SHP77 treated with DMSO at 0.1 percent for 48 hours (cell line): ENCODE measurements at places on chromosomes 4 and X.

- no peak for DNase-seq
Observed at GRCh38 chrX:80316526-80316925, 103.7 kb upstream of the TENT5D start.

DNA sequence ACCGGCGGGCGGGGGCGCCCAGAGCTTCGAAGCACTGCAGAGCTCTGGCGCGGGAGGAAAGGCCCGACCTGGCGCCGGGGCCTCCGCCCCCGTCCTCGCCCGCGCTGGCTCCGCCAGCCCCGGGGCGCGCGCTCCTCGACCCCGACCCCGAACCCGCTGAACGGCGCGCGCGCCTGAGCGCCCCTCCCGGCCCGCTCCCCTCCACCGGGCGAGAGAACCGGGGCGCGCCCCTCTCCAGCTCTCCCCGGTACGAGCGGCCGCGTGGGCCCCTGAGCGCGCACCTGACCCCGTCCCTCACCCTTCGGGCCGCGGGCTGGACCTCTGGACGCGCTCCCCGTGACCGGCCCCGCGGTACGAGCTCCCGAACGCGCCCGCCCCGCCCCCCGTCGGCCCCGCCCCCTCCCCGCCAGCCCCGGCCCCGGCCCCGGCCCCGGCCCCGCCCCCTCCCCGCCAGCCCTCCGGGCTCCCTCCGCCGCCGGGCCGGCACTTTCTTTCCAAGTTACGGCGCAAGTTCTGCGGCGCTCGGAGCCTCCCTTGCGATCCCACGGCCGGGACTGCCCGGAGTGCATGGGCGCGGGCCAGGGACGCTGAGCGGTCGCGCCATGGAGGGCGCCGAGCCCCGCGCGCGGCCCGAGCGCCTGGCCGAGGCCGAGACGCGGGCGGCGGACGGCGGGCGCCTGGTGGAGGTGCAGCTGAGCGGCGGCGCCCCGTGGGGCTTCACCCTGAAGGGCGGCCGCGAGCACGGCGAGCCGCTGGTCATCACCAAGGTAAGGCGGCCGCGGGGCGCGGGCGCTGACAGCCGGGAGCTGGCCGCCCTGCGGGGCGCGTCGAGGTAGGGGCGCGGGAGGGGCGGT lies at the start of gene SHROOM2:
TSS of gene SHROOM2 (plus strand) at position 486 of the 854 bp plus-strand sequence. CDS start at position 603, 117 bp downstream.
- DNase-seq = no peak

DNA sequence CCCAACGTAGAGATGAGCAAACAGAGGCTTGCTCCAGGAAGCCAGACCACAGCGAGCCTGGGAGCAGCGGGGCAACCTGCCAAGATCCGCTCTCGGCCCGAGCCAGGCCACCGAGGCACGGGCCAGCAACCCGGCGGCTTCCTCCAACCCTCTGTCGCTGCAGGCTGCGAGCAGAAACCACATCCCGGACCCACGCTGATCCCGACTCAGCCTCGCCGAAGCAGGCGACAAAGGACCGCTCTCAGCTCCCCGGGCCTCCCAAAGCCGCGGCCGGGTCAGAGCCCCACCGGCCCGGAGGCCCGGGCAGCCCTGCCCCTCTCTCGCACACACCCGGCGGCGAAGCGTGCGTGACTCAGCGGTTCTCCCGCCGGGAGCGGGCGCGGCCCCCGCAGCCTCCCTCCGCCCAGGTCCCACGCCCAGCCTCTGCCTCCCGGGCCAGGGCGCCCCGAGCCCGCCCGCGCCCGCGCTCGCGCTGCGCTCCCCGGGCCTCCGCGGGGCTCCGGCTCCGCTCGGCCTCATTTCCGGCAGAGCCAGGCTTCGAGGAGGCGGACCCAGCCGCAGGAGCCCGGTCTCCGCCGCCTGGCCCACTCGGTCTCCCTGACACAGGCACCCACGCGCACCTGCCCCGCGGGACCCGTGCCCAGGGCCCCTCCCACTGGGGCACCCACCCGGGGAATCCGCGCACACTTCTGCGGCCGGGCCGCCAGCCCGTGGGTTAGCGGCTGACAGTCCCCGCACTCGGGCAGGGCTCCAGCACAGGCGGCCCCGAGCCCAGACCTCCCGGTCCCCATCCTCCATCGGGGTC lies 1.7 kb downstream of the PPP2R2C start:
- no peak for DNase-seq

GRCh38 chrX:29318012-29318411 lies 730.8 kb downstream of the IL1RAPL1 start:
- DNase-seq = no peak

DNA sequence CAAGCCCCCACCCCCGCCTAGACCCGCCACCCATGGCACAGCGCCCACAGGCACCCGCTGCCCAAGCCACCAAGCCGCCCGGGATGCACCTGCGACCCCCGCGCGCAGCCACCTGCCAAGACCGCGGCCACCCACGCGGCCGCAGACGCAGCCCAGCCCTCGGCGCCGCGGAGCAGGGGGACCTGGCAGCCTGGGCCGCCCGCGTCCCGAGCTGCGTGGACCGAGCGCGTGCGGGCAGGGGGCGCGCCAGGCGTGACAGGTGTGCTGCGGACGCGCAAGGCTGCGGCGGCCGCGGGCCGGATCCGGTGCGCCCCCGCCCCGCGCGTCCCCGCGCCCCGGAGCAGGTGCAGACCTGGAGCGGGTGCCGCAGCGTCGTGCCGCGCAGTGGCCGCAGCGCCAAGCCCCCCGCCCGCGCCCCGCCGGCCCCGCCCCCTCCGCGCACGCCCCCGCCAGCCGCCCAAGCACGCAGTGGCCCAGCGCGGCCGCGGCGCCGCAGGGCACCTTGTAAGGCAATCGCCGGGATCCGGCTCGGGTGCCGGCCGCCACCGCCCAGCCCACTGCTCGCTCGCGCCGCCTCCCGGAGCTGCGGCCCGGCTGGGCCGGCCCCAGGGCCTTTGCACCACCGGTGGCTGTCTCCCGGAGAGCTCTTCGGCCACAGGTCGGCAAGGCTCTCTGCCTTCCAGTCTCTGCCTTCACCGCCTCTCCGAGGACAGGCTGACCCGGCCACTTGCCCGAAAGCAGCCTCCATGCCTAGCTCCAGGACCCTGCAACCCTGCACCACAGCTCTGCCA lies at the start of gene PNCK:
TSS of gene PNCK (minus strand) at position 386 of the 791 bp plus-strand sequence. CDS start 737 bp downstream, outside the sequence.
- no peak for DNase-seq

DNA sequence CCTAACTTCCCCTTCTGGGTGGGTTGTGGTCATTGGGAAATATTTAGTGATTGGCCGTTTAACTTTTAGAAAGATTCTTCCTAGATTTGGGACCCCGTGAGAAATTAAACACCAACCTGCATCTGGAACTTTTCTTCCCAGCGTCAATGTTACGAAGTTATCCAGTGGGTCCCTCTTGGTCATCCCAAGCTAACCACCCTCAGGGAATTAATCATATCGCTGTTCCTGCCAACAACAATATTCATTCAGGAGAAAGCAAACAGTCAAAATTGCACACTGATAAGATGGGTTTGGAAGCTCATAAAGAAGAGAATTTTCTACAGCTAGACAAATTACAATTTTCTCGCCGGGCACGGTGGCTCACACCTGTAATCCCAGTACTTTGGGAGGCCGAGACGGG lies 121.2 kb upstream of the STX18 start:
- DNase-seq = no peak

- DNase-seq = no peak
Observed at GRCh38 chr4:145734576-145735346, 54.8 kb downstream of the C4orf51 start.

DNA sequence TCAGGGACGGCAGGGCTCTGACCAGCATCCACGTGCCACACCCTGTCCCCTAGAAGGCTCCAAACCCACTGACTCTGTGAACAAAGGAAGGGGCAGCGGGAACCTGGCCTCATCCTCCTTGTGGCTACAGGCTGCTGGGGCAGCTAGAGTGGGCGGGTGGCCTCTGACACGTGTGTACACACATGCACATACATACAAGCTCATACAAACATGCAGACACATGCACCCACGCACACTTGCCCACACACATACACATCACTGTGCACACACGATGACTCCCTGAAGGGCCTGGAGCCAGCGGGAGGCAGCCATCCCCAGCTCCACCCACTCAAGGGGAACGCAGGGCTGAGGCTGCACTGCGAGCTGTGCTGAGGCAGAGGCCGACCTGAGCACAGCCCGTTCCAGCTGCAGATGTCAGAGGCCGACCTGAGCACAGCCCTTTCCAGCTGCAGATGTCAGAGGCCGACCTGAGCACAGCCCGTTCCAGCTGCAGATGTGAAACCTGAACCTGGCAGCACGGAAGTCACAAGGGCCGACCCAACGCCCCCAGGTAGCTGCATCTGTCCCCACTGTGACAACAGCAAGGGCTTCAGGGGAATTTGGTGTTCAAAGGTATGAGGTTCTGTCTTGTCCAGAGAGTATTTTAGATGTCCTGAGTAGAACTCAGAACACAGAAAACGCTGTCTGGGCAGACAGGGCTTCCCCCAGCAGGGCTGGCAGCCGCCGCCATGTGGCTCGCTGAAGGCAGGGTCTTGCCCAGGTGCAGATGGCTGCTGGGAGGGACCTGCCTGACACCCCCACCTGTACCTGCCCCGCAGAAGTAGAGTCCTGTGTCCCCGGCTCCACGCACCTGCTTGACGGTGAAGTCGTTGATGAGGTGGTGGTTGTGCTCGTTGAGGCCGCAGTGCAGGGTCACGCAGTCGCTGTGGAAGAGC lies 33.5 kb downstream of the CTBP1 start:
- DNase-seq = no peak

DNA sequence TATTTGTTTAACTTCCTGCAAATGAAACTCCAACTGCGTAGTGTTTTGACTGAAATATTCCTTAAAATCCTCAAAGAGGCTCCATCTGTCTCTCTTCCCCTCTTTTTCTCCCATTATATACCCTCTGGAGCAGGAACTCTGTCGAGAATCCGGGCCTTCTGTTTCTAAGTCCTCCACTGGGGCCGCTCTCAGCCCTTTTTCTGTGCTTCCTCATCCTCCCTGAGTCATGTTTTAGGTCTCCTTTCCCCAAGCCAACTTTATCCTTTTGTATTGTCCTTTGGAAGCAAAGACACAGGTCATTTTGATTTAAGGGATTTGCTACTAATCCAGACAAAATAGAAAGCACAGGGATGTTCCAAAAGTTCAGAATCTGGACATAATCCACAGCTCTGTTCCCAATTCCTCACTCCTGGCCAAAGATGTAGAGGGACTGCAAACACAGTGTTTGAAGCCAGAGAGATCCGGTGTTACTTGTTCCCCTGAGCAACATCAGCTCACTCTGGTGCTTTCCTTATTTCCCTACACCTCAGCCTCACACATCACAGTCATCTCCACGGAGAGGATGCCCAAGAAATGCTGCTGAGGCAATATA lies 131.0 kb upstream of the KLF3 start:
- no peak for DNase-seq

DNA sequence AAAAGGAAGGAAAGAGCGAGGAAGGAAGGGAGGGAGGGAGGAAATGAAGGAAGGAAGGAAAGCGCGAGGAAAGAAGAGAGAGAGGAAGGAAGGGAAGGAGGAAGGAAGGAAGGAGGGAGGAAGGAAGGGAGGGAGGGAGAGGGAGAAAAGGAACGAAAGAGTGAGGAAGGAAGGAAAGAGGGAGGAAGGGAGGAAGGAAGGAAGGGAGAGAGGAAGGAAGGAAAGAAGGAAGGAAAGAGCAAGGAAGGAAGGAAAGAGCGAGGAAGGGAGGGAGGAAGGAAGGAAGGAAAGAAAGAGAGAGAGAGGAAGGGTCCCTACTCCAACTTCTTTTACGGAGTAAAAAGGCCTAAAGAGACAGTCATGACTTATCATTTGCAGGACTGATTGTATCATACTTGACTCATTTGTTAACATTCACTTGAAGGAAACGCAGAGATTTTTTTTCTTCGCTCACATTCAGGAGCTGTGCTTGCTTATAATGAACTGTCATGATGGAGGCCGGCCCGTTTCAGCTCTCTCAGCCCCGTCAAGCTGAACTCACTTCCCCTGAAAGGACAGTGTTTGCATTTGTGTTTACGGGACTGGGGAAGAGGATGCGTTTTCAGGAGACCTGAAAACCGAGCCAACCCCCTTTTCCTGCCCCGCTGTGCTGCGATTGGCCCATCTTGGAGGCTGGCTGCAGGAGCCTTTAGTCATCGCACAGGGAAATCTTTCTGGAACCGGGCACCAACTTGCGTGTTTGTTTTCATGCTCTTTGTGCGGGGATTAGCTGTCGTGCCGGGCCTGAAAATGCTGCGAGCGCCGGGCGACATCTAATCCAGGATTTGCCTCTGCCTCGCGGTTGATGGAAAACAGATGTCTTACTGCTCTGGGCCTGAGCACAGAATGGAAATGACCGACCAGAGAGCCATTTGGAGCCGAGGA lies 17.8 kb downstream of the TRIM2 start:
- DNase-seq = no peak

DNA sequence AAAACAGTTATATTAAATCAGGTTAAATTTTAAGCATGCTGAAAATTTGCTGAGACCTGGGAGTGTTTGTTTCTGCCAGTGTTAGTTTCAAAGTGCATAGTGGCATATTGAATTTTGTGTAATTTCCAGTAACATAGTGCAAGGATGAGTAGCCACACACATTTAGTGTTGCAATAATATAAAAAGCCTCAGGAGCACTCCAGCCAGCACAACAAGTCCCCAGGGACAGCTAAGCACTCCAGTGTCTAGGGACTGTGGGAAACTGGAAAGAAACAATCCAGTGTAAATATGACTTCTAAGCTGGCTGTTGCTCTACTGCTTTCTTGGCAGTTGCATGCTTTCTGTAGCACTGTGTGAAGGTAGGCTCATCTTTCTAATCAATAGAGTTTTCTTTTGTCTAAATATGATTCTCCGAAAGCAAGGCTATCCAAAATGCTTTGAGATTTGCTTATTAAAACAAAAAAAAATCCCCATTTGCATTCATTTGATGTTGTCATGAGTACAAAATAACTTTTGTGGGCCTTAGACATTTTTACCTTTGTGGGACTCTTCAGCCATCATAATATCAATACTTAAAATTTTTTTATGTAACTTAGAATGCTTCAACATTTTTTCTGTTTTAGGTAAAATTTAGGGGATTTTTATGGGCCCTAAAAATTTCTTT lies 24.2 kb upstream of the CXCL2 start:
- DNase-seq = no peak

DNA sequence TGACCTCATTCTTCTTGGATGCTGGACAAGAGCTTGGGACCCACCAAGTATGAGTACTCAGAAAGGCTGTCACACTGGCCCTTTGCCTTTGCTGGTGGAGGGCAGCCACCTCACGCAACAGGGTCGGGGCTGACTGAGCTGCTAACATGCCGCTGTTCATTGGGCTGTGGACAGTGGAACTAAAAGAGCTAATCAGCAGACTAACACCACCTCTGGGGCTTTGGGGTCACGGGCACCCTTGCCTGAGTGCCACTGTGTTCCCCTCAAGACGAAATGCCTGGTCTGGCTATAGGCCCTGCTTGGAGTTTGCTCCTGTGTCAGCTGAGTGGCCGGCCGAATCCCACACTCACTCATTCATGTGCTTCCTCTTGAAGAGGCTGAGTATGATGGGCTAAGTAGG lies 559.6 kb downstream of the SPRY1 start:
- DNase-seq = no peak

DNA sequence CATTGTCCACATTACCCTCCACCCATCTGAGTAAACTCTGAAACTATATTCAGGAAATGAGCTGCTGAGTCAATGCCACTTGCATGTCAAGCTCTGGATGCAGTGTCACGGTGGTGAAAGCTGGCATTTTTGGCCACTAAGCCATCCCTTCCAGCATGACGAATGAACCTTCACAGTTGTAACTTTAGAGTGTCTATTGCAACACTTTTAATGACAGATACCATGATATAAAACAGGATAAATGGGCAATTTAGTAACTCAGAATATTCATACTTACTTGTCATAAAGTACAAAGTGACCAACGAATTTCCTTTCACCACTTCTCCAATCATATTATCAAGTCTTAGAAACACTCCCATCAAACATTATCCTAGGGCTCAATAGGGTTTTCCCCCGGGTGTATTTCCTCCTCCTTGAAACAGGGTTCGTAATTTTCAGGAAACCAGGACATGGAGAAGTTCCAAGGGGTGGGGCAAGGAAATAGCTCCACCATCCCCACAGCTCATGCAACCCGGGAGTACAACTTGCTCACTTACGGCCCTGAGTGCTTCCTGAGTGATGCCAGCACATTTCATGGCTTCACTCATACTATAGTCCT lies 73.1 kb downstream of the MTHFD2L start:
- DNase-seq = no peak
